NCI-H510A treated with DMSO at 0.1 percent for 48 hours (cell line): ENCODE measurements at places on chromosomes 11 and 22.

DNA sequence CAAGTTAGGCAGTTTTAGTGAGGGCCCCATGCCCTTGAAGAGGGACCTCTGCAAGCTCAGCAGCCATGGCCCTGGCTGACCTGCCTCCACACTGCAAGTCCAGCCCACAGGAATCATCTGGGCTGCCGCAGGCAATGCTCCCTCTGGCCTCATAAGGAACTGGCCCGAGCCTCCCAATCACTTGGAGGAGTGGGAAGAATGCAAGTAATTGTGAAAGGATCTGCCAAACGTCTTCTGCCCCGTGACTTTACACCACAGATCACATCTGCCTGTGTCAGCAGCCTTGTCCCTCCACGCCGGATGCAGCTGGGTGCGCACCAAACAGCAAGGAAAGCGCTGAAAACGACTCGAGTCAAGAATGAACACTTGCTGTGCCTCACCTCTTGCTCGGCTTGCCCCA lies 23.8 kb downstream of the OPCML start:
- DNase-seq: no peak

DNA sequence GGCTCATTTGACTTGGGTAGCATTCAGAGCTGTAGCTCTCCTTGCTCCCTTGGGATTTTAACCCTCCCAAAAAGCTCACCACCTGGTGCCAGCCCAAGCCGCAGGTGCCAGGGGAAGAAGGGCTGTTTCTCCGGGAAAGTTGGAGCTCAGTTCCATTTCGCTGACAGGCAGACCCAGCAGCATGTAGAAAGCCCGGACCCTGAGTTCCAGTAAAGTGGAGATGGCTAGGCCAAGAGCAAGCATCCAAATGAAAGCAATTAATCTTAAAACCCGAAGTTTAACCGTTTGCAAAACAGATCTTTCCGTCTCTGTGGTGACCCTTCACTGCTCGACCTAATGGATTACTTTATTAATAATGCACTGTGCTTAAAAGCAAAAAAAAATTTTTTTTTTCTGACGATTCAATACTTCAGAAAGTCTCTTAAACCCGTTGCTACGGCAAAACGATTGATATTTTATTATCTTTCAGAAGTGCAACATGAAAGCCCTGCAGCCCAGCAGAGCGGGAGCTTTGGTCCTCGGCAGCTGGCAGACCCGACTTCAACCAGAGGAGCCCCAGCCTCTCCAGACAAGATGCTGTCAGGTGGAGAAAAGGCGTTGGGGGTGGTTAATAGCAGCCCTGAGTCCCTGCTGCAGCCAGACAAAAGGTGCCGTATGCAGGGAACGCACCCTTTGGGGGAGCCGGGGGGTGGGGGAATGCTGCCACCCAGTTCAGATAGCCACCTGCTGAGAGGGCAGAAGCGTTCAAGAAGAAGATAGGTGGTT lies 3.3 kb downstream of the LMO1 start:
- no peak for DNase-seq

- DNase-seq: no peak
These were observed 23.0 kb downstream of the SERPING1 start for GRCh38 chr11:57620467-57620866.

DNA sequence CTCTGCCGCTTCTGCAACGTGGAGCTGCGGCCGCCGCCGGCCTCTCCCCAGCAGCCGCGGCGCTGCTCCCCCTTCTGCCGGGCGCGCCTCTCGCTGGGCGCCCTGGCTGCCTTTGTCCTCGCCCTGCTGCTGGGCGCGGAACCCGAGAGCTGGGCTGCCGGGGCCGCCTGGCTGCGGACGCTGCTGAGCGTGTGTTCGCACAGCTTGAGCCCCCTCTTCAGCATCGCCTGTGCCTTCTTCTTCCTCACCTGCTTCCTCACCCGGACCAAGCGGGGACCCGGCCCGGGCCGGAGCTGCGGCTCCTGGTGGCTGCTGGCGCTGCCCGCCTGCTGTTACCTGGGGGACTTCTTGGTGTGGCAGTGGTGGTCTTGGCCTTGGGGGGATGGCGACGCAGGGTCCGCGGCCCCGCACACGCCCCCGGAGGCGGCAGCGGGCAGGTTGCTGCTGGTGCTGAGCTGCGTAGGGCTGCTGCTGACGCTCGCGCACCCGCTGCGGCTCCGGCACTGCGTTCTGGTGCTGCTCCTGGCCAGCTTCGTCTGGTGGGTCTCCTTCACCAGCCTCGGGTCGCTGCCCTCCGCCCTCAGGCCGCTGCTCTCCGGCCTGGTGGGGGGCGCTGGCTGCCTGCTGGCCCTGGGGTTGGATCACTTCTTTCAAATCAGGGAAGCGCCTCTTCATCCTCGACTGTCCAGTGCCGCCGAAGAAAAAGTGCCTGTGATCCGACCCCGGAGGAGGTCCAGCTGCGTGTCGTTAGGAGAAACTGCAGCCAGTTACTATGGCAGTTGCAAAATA lies 816 bp downstream of the PDE3B start:
- peak; percentile 49 for DNase-seq

DNA sequence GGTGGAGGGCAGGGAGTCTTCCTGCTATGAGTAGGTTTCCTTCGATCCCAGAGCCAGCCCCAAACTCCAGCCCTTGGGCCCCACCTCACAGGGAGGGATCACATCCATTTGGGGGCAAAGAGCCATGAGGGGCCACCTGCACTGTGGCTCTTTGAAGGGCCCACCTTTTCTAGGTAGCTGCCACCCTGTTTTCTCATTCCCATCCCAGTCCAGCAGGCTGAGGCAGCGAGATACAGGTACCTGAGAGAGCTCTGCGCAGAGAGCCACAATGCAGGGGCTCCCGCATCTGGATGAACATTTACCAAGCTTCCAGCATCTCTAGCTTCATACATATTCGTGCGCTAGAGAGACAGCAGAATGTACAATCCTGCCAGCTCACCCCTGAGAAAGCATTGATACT lies 16.3 kb downstream of the FXYD6 start:
- DNase-seq: no peak

DNA sequence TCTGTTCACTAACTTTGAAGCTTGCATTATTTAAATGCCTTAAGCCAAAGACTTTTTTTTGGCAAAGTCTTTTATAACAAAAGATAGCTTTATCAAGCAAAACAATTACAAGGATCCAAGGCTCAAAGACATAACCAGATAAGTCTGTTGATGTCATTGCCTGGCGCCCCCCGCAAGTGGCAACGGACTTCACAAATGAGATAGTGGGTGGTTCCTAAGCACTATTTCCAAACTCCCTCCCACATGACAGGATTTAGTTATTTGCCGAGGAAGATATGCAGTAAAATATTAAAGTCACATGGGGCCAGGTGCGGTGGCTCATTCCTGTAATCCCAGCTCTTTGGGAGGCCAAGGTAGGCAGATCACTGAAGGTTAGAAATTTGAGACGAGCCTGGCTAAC lies 194.2 kb upstream of the DDI1 start:
- no peak for DNase-seq

GRCh38 chr11:44747316-44747715 lies 20.6 kb downstream of the TSPAN18 start:
- no peak for DNase-seq

DNA sequence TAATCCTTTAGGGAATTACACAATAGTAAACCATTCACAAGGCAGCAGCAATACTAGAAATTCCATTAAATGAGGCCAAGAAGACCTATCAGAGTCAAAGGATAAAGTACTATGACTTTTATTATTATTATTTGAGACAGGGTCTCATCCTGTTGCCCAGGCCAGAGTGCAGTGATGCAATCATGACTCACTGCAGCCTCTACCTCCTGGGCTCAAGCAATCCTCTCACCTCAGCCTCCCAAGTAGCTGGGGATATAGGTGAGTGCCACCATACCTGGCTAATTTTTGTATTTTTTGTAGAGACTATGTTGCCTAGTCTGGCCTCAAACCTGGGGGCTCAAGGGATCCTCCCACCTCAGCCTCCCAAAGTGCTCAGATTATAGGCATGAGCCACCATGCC lies 51.8 kb downstream of the TTC28 start:
- no peak for DNase-seq

GRCh38 chr11:32870676-32871075 lies 21.9 kb upstream of the QSER1 start:
- DNase-seq: no peak

DNA sequence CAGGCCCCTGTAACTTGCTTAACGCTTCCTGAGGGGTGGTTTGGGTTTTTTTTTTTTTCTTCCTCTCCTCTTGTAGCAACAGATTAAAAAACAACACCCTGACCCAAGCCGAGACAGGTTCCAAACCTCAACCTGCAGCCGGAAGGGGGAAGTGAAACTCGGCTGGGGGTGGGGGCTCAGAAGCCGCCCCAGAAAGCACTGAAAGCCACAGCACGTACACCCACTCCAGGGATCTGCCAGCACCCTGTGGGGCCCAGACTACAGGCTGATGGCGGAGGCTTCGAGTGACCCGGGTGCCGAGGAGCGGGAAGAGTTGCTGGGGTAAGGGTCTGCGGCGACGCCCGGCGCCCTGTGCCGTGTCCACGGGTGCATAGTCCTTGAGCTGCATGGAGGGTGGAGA lies at the start of gene LSP1:
TSS of gene LSP1 (plus strand) at position 208 of the 400 bp plus-strand sequence. CDS start at position 269, 61 bp downstream.
- no peak for DNase-seq
